ENCODE measurements at places on chromosomes 5 and 9.
A peak's percentile ranks its signal among the peaks of the same experiment; 100 is the strongest.

GRCh38 chr5:135254183-135254582 is 144.8 kb downstream of the MACROH2A1 start:
- no peak for DNase-seq

DNA sequence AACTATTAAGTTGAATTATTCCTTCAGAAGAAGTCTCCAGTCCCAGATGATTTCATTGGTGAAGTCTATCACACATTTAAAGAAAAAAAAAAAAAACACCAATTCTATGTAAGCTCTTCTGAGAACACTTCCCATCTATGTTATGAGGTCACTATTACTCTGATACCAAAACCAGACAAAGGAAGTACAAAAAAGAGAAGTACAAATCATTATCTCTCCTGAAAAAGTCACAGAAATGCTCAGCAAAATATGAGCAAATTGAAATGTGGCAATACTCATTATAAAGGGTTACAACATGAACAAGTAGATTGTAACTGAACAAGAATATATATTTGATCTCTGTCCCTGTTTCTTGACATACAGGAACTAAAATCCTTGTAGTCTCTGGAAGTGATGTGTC is 280.4 kb downstream of the TLE1 start:
- DNase-seq = no peak

- peak; percentile 9 for DNase-seq
Measured at GRCh38 chr5:158819840-158820620, 279.7 kb downstream of the EBF1 start.

DNA sequence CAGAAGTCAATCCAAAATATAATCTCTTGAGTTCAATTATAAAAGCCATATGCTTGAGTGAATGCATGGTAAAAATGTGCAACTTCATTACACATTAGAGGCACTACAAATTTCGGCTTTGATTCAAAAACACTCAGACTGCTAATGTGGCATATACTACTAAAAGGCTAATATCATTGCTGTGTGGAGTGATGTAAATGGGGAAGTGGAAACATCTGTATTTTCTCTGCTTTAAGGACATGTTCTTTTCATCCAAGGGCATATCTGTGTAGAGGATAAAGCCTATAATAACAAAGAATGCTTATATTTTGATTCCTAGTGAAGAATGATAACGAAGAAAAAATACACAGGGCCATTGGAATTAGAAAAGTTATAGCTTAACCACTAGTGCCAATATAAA is 643.9 kb upstream of the ZNF608 start:
- DNase-seq = no peak
